ENCODE measurements at places on chromosomes 2 and 18. TPM values are rescaled to one million over a fixed set of nuclear protein-coding genes. Genes with fewer than 3 reads are reported as not detected.

Gene EFHD1
- 20.7 TPM for total RNA-seq

Gene IL36G
- not detected for total RNA-seq

Gene CXCR1
- total RNA-seq, result 0.69 TPM

Gene SPC25
- 0.19 TPM for total RNA-seq

Gene MARCHF7
- total RNA-seq, result 72.6 TPM

Gene NAT8
- total RNA-seq, result not detected

Gene TMEM182
- 100 TPM for total RNA-seq

Gene IWS1
- total RNA-seq, result 54.2 TPM

Gene SLC9A2
- total RNA-seq, result 9.2 TPM

Gene LYPD1
- total RNA-seq, result not detected

Gene OSBPL1A
- 63.5 TPM for total RNA-seq

Gene LDLRAD4
- 5.7 TPM for total RNA-seq

- no peaks in the 10 kb centered on the region for H3K36me3 ChIP-seq
- H3K4me1 ChIP-seq, result peaks cover 4% of the 10 kb centered on the region
- no peak for DNase-seq
- peak overlapping the region; percentile 87 for H3K27ac ChIP-seq
- H3K4me3 ChIP-seq, result peak overlapping the region; percentile 76
- H3K27me3 ChIP-seq, result no peaks in the 10 kb centered on the region
Observed at GRCh38 chr18:54269893-54270844, 852 bp downstream of the POLI start.

GRCh38 chr2:190670182-190670946 is 21.5 kb downstream of the NAB1 start:
- no peak overlapping the region for H3K4me3 ChIP-seq
- no peaks in the 10 kb centered on the region for H3K27me3 ChIP-seq
- no peak for DNase-seq

DNA sequence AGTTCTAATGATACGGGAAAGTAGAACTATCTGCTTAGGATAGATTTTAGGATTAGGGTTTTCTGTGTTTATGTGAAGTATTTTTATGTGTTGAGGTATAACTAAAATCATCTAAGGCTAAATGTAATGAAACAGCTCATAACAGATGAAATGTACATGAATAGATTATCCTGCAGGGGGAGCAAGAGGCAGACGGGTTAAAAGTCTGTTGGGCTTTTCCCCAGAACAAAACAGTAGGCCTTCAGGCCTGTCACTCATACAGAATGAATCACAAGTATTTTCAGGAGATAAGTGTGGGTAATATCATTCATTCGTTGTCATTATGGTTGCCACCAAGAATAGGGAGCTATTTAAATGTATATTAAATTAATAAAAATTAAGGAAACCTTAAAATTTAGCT is 107.9 kb upstream of the IL1R2 start:
- peaks cover 63% of the 10 kb centered on the region for H3K36me3 ChIP-seq
- H3K4me3 ChIP-seq, result no peak overlapping the region
- H3K27ac ChIP-seq, result no peak overlapping the region

DNA sequence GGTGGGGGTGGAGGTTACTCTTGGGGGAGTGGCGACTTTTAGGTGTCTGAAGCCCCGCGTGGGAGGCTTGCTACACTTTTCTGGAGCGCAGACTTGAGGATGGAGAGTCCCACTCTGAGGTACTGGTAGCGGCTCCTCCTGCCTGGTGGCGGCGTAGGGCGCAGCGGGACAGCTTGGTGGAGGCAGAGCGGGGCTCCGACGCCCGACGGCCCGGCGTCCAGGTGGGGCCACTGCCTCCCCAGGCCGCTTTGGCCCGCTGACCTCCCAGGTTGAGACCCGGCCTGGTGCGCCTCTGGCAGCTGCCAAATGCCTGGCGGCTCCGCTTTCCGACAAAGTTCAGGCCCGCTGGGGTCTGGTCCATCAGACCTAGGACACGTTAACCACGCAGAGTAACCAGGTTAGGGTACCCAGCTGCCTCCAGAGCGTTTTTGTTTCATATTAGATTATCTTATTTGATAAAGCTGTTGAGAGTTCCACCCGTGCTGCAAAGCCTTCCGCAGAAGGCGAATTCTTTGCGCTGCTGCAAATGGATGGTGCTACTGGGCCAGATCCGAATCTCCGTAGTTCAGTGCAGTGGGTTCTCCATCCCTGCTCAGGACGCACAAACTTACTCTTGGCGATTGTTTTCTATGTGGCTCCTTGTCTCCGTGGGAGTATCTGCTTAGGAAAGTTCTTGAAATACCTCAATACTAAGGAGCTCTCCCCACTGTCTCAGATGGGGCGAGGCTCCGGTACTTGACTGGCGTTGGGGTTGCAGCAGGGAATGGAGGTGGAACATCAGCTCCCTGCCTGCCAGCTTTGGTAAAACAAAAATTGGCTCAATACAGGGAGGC is 405.9 kb downstream of the XIRP2 start:
- no peaks in the 10 kb centered on the region for H3K36me3 ChIP-seq
- peaks cover 11% of the 10 kb centered on the region for H3K27me3 ChIP-seq
- DNase-seq, result peak; percentile 52
- H3K27ac ChIP-seq, result no peak overlapping the region

- DNase-seq, result no peak
- H3K36me3 ChIP-seq, result no peaks in the 10 kb centered on the region
- no peak overlapping the region for H3K27ac ChIP-seq
Observed at GRCh38 chr2:209876211-209876610, 104.6 kb downstream of the UNC80 start.

DNA sequence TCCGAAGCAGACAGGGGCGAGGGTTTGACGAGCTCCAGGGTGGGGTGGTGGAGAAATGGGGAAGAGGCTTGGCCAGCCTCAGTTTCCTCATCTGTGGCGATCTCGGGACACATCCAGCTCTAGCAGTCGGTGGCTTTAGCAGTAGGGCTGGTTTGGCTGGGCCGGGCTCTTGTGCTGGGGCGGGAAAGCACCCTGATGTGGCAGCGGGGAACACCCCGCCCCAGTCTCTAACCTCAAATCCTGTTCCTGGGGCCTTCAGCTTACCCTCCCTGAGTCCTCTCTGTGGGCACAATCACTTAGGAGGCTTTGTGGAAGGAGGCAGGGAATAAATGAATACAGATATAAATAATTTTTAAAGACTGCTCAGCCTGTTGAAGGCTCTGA is 26.5 kb upstream of the MCFD2 start:
- DNase-seq, result peak; percentile 54
- peak overlapping the region; percentile 73 for H3K27ac ChIP-seq
- H3K4me3 ChIP-seq, result peak overlapping the region; percentile 86
- H3K4me1 ChIP-seq, result peaks cover 10% of the 10 kb centered on the region

DNA sequence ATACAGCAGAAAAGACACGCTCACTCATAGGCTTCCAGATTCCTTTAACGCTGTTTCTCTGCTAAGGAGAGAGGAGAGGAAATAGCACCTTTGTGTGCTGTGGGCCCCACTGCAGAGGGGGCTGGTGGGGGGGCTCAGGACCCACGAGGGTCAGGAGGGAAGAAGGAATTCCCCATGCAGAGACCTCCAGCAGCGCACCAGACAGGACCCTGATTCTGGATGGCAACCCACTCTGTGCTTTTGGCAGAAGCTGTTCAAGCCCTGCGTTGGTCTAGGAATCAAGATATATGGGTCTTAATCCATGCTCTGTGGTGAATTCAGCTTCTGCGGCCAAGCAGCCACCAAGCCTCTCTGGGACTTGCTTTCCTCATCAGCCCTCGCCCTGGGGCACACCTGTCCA is 31.0 kb downstream of the MYCN start:
- H3K27me3 ChIP-seq, result no peaks in the 10 kb centered on the region
- no peak overlapping the region for H3K27ac ChIP-seq
- no peak overlapping the region for H3K4me3 ChIP-seq
- DNase-seq, result no peak
- H3K36me3 ChIP-seq, result no peaks in the 10 kb centered on the region

GRCh38 chr2:173109253-173110188 is 33.9 kb downstream of the MAP3K20 start:
- peaks cover 4% of the 10 kb centered on the region for H3K36me3 ChIP-seq
- H3K27ac ChIP-seq, result peak overlapping the region; percentile 72
- no peaks in the 10 kb centered on the region for H3K27me3 ChIP-seq
- peaks cover 67% of the 10 kb centered on the region for H3K4me1 ChIP-seq

DNA sequence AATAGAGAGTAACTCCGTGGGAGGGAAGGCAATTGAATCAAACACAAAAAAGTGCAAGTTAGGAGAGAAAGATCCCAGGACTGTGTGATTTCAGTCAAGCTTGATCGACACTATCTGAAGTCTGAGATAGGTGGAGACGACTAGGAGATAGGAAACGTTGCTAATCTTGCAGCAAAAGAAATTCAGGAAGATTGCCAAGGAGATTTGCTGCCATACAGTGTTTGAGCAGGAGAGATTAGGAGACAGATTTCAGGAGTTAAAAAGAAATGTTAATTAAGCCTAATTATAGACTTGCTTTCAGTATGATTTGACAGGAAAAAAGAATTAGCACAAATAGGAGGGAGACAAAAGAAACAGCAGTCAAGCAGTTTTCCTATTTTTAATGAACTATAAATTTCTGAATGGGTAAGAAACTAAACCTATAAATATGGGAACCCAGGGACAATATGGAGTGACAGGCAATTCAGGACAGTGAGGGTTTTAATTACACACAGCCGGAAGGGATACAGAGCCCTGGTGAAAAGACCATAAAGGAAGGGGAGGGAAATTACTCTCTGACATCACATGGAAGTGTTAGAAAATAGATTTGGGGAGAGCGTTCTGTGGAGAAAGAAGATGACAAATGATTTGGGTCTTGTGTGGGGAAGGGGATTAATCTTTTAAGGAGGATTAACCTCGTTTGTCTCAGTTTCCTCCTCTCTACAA is 72.6 kb downstream of the SUCLG1 start:
- H3K27me3 ChIP-seq, result no peaks in the 10 kb centered on the region
- DNase-seq, result no peak
- no peaks in the 10 kb centered on the region for H3K4me1 ChIP-seq
- H3K4me3 ChIP-seq, result no peak overlapping the region

DNA sequence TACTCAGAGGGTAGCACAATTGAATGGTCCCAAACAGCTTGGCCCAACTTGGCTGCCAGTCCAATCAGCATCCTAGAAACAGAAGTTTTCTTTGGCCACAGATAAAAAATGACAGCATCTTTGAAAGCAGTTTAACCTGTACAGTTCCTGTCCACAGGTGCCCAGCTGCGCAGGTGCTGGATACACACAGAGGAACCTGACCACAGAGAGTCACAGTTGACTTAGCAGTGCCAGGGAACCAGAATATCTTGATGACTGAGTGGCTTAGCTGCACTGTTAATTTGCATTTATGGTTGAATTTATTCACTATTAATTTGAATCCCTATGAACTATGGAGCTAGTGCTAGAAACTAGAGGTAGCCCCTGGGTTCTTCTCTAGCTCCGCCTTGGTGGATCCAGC is 93.7 kb downstream of the TPGS2 start:
- H3K27me3 ChIP-seq, result no peaks in the 10 kb centered on the region
- no peak overlapping the region for H3K27ac ChIP-seq
- H3K4me3 ChIP-seq, result no peak overlapping the region

- no peak overlapping the region for H3K27ac ChIP-seq
- peaks cover 75% of the 10 kb centered on the region for H3K36me3 ChIP-seq
- H3K27me3 ChIP-seq, result no peaks in the 10 kb centered on the region
- H3K4me1 ChIP-seq, result peaks cover 17% of the 10 kb centered on the region
- no peak overlapping the region for H3K4me3 ChIP-seq
- no peak for DNase-seq
Observed at GRCh38 chr2:119248311-119248710, 24.7 kb downstream of the STEAP3 start.

GRCh38 chr2:38892819-38893218 is 3.1 kb downstream of the ARHGEF33 start:
- no peak overlapping the region for H3K4me3 ChIP-seq
- H3K36me3 ChIP-seq, result no peaks in the 10 kb centered on the region
- no peak for DNase-seq
- no peaks in the 10 kb centered on the region for H3K4me1 ChIP-seq
- H3K27me3 ChIP-seq, result no peaks in the 10 kb centered on the region
- H3K27ac ChIP-seq, result no peak overlapping the region

DNA sequence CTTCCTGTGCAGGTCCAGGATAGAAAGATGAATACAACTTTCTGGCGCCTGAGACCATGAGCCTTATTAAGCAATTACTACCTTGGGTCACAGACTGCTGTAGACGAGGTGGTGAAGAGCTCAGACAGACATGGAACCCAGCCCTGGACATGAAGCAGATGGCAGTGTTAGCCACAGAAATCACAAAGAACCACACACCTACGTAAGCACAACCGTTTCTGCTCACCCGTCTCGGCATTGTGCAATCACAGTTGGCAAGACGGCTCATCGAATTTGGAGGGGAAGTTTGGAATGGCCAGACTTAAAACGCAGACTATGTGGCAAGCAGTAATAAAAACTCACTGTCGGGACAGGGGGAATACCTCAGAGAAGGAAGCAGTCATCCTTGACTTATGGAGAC is 24.3 kb upstream of the ASPRV1 start:
- no peak overlapping the region for H3K4me3 ChIP-seq
- no peaks in the 10 kb centered on the region for H3K4me1 ChIP-seq
- no peak overlapping the region for H3K27ac ChIP-seq
- H3K36me3 ChIP-seq, result no peaks in the 10 kb centered on the region

DNA sequence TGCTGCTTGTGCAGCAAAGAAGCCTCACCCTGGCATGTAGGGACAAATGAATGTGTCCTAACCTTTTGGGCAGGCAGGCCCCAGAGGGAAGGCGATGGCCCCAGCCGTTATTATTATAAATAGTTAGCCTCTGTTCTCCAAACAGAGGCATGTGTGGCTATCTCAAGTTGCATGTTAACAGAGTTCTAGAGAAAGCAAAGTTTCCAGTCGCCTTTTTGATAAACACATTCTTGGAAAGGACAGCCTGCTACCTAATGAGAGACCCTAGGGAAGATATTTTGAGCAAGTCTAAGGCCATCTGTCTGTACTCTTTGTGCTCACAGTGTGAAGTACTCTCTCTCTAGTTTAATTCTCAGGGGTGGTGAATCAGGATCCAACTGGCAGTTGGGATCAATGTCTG is 97.4 kb upstream of the FHL2 start:
- no peaks in the 10 kb centered on the region for H3K36me3 ChIP-seq
- H3K27me3 ChIP-seq, result no peaks in the 10 kb centered on the region
- H3K4me3 ChIP-seq, result no peak overlapping the region
- DNase-seq, result peak; percentile 69
- peak overlapping the region; percentile 74 for H3K27ac ChIP-seq

DNA sequence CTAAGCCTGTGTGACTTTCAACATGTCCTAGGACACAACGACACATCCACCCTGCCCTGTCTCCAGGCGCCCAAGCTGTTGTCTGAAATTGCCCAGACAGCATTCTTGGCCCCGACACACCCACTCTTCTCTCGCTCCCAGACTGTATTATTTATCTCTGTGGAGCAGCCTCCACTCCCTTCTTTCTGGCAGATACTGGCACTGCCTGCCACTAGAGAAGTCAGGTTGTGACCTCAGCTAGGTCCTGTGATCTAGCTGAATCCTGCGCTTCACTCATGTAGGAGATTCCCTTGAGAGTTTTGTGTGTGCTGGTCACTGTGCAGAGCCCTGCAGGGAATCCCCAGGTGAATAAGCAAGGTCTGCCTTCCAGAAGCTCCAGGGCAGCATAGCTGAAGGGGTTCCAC is 77.1 kb upstream of the TNP1 start:
- peaks cover 11% of the 10 kb centered on the region for H3K4me1 ChIP-seq
- H3K4me3 ChIP-seq, result no peak overlapping the region
- no peak overlapping the region for H3K27ac ChIP-seq
- H3K36me3 ChIP-seq, result no peaks in the 10 kb centered on the region
- DNase-seq, result peak; percentile 48
- H3K27me3 ChIP-seq, result no peaks in the 10 kb centered on the region

GRCh38 chr2:141329964-141330363 is 800.9 kb downstream of the LRP1B start:
- H3K36me3 ChIP-seq, result no peaks in the 10 kb centered on the region
- no peak overlapping the region for H3K4me3 ChIP-seq
- no peak overlapping the region for H3K27ac ChIP-seq
- H3K27me3 ChIP-seq, result no peaks in the 10 kb centered on the region
- no peak for DNase-seq

Measured in psoas muscle (tissue), 8 donors.